ENCODE measurements at places on chromosomes 12 and 14.

DNA sequence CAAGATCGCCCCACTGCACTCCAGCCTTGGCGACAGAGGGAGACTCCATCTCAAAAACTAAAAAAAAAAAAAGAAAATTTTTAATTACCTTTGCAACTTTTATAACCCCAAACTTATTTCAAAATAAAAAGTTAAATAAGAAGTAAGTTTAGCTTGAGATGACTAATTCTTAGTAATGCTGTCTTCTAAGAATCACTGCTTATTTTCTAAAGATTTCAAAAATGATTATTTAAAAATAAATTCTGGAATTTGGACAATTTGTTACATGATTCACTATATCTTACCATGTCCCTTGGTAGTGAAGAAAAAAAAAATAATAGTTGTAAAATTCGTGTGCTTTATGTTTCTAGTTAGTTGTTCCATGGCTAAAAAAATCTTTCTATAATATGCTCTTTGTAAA lies 11.6 kb upstream of the HECTD1 start:
- no peak for DNase-seq

GRCh38 chr14:100109594-100109955 lies 44.4 kb downstream of the EVL start:
- DNase-seq, result no peak

GRCh38 chr14:104554088-104554607 lies 25.4 kb upstream of the C14orf180 start:
- no peak for DNase-seq

DNA sequence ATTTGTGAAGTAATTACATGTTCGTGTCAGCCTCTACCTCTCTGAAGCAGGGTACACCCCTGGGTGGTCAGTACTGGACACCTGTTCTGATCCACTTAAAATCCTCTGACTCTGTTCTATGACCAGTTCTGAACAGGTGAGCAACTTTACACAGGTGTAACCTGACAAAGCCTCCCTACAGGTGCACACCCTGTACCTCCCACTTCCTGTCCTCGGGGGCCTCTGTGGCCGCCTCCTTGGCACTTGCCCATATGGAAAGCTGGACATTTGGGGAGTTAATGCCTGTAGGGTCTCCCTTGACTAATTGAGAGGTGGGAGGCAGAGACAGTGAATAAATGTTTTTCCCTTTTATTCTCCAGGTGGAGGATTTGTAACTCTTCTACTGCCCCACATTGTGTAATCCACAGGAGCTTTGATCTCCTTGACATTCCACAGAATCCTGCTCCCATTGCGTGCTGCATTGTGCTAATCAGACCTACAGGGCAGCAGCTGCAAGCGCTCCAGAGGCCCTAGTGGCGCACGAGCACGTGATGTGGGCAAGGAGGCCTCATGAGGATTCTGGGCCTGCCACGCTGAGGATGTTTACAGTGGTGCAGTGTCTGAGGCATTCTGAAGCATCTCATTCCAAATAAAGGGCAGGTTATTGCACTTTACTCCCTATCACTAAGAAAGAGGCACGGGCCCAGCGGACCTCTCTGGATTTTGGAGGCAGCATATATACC lies 45.8 kb upstream of the BATF start:
- no peak for DNase-seq

GRCh38 chr12:127189992-127190391 lies 1077.0 kb upstream of the TMEM132C start:
- no peak for DNase-seq

- no peak for DNase-seq
Observed at GRCh38 chr12:52526511-52526951, 6.3 kb upstream of the KRT5 start.
